H54 (cell line): ENCODE measurements at places on chromosomes 7 and 10.

DNA sequence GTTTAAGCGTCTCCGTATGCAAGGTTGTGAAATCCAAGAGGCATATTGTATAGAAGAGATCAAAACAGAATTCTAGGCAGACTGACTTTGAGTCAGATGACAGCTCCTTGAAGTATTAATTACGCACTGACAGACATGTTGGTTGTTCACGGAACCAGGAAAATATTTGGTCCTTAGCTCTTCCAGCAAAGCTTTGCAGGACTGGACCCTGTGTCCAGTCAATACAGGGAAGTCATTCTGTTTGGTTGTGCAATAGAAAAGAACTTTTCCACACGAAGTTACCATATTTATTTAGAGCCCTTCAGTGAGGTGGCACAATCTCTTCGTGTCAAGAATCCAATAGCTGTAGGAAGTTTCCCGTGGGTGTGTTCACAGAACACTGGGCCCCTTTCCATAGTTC, 205.3 kb downstream of the ARHGAP21 start:
- DNase-seq: no peak

DNA sequence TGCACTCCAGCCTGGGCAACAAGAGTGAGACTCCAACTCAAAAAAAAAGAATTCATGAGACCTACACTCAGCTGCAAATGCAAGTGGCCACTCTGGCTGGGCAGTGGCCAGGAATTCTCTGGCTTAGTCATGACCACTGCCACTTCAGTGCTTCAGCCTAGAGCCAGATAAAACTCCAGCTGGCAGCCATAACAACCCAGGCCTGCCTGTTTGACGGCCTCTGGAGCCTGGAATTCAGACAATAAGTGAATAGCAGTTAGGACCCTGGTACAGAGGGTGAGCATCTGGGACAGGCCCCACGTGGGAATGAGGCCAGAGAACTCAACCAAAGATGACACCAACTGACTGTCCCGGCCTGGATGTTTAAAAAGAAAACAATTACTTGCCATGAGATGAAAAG, 18.9 kb downstream of the RCC1L start:
- peak; percentile 85 for DNase-seq

GRCh38 chr10:112953174-112954159, 3.4 kb downstream of the TCF7L2 start:
- DNase-seq: no peak

GRCh38 chr10:51521605-51522004, 177.8 kb downstream of the CSTF2T start:
- DNase-seq: no peak

GRCh38 chr10:130767116-130767730, 544.3 kb downstream of the TCERG1L start:
- no peak for DNase-seq
